ENCODE measurements at places on chromosomes 7 and 10. TPM values are rescaled to one million over a fixed set of nuclear protein-coding genes. Genes with fewer than 3 reads are reported as not detected.

Gene HABP2
- total RNA-seq = not detected

Gene DNAJB12
- total RNA-seq = 36.5 TPM

Gene TMEM236
- 0.05 TPM for total RNA-seq

Gene AKR1D1
- not detected for total RNA-seq

Gene BCL7B
- total RNA-seq = 49.9 TPM

Gene GRM3
- total RNA-seq = 3.4 TPM

Gene CDCA7L
- total RNA-seq = 84.7 TPM

Gene OGDH
- 116 TPM for total RNA-seq

Gene IKZF1
- total RNA-seq = 8.5 TPM

Gene FAM25G
- total RNA-seq = not detected

Gene PRLHR
- total RNA-seq = not detected

Gene ADAM12
- total RNA-seq = 81.4 TPM

Gene SLC26A4
- 0.12 TPM for total RNA-seq

Gene JAKMIP3
- 0.25 TPM for total RNA-seq

Gene HIBADH
- 15.7 TPM for total RNA-seq

Gene CAMK2B
- total RNA-seq = 2.4 TPM

Gene DGKB
- total RNA-seq = 0.98 TPM

Gene CAV1
- 3.7 TPM for total RNA-seq

Data from neural crest cell (in vitro differentiated cells).